Sciatic nerve (tissue), 2 donors: ENCODE measurements at places on chromosomes 1 and 21. TPM values are rescaled to one million over a fixed set of nuclear protein-coding genes. Genes with fewer than 3 reads are reported as not detected.

SLC45A3 gene
- total RNA-seq, result 1.3 TPM

ZNF362 gene
- 40.0 TPM for total RNA-seq

GRCh38 chr21:42061195-42061985, 9.7 kb upstream of the UMODL1 start:
- no peak for DNase-seq

GRCh38 chr1:91940496-91940895, 8.7 kb upstream of the BRDT start:
- DNase-seq, result no peak

GRCh38 chr21:45026826-45027225, 47.6 kb upstream of the ADARB1 start:
- DNase-seq, result no peak

DNA sequence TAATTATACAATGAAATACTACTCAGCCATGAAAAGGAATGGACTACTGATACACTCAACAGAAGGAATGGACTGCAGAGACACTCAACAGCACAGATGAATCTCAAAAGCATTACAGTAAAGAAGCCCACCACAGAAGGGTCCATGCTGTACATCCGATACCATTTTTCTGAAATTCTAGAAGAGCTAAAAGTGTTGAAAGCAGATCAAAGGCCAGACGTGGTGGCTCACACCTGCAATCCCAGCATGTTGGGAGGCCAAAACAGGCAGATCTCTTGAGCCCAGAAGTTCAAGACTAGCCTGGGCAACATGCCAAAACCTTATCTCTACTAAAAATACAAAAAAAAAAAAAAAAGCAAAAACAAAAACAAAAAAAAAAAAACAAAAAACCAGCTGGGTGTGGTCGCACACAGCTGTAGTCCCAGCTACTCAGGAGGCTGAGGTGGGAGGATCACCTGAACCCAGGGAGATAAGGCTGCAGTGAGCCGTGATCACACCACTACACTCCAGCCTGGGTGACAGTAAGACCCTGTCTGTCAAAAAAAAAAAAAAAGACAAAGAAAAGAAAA, 15.5 kb downstream of the PPP1R15B start:
- no peak for DNase-seq

GRCh38 chr1:87136607-87137341, 191.9 kb upstream of the LMO4 start:
- DNase-seq, result no peak

DNA sequence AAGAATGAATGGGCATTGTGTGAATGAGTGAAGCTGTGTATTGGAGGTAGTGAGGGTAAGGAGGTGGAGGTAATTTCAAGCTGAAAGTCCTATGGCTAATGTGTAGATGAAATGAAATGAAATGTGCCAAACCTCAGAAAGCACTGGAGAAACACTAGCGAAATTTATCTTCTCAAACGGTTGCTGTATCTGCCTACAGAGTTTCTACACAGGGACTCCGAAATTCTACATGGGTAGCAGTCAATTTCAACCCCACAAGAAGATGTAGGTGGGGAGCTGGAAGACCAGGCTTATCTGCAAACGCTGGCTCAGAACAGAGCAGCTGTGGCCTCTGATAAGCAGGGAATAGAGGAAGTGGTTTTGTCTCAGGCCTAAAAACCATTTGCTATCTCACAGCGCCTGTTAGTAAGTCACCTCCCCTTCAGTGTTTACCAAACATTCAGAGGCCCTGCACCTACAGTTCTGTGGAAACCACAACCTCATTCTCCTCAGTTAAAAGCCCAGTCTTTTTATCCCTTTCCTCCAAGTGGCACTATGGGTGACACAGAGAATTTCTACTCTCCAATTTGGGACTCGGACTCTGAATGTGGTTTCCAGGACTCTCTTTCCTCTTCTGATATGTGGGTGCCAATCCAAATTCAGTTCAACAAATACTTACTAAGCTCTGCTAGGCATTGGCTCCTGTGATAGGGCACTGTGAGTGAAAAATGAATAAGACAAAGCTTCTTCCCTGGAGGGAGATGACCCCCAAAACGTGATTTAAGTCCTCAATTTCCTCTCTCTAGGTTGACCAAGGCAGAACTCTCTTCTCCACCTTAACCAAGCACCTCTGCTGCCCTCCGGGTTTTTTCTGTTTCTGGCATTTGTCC, 17.2 kb upstream of the SLAMF6 start:
- no peak for DNase-seq

CALML6 gene
- total RNA-seq, result 0.49 TPM

ADAM30 gene
- total RNA-seq, result not detected

CLCNKA gene
- 0.13 TPM for total RNA-seq

GRCh38 chr21:39688010-39688409, 57.0 kb upstream of the IGSF5 start:
- DNase-seq, result no peak

GRCh38 chr1:14975119-14975518, 178.4 kb upstream of the TMEM51 start:
- DNase-seq, result no peak
